Mesenteric fat pad (tissue), 1 donor: ENCODE measurements at places on chromosomes 2 and 18.

DNA sequence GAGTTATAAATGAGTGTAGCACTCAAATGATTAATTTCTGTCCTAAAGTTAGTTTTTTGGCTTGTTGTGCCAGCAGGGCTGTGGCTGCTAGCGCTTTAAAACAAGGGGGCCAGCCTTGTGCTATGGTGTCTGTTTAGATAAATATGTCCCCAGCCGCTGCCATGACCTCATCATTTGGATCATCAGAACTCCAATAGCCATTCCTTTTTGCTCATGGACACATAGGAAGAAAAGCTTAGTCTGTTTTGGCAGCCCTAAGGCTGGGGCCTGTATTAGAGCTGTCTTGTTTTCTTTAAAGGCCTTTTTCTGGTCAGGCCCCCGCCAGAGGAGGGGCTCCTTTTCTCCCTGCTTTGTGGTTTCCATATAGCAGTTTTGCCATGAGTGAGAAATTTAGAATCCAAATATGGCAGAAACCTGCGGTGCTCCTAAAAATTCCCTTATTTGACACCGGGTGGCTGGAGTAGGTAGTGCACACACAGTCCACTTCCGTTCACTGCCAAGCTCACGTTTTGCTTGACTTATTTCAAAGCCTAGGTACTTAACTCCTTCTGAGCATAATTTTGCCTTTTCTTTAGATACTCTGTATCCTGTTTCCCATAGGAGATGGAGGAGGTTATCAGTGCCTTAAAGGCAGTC lies 60.4 kb upstream of the SLC35G4 start:
- no peak for DNase-seq

DNA sequence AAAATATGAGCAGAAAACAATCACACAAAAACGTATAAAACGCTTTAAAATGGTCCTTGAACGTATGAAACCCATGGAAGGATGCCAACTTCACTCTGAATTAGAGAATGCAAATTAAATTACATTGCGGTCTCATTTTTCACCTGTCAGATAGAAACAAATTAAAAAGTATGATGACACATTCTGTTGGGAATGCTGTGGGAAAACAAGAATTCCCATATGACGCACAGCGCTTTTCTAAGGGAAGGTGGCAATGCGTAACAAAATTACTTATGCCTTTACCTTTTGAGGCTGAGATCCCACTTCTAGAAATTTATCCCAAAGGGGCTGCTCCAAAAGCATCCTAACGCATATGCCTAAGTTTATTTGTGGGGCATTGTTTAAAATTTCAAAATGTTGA lies 3.8 kb upstream of the RPS7 start:
- no peak for DNase-seq

DNA sequence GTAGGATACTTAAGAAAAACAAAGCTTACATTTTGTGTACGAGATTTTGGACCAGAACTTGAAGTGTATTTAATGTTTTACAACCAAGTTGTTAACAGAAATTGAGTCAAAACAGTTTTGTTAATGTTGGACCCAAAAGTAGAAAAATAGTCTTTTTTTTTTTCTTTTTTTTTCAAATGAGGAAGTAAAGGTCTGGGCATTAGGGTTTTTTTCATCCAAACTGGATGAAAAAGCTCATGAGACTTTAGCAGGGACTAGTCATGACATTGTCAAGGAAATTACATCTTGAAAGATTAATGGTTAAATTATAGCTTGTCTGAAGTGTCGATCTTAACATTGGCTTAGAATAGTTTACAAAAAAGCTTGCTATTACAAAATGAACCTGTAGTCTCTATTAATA lies 32.3 kb downstream of the CCNT2 start:
- no peak for DNase-seq

GRCh38 chr2:144479659-144480058 lies 40.3 kb downstream of the ZEB2 start:
- DNase-seq = no peak

GRCh38 chr2:30257266-30258214 lies 26.2 kb downstream of the LBH start:
- DNase-seq = peak; percentile 59

DNA sequence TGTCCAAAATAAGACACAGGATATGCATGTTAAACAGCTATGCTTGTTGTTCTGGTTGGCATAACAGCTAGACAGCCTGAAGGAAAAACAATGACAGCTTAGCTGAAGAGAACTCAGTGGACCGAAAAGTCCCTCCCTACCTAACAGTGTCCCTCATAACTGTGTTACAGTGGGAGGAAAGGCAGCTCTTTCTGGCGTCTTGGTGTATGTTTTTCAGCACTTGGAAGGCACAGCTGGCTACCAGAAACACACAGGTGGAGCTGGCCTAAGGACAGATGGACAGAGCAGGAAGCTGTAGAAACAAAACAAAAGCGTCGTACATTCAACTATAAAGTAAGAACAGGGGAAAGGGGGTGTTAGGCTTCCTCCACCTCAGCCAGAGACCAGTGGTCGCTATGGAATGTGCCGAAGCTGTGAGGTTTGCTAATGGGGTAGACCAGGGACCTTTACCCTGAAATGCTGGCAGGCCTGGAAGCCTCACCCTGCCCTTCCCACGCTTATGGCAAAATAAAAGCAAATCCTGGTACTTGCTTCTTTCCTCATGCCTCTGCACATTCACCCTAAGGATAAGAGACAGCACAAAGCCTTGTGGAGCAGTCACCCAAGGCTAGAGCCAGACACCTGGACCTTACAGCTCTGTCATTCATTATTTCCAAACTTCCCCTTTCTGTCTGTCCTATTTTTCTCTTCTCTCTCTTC lies 103.5 kb upstream of the TRIB2 start:
- no peak for DNase-seq

DNA sequence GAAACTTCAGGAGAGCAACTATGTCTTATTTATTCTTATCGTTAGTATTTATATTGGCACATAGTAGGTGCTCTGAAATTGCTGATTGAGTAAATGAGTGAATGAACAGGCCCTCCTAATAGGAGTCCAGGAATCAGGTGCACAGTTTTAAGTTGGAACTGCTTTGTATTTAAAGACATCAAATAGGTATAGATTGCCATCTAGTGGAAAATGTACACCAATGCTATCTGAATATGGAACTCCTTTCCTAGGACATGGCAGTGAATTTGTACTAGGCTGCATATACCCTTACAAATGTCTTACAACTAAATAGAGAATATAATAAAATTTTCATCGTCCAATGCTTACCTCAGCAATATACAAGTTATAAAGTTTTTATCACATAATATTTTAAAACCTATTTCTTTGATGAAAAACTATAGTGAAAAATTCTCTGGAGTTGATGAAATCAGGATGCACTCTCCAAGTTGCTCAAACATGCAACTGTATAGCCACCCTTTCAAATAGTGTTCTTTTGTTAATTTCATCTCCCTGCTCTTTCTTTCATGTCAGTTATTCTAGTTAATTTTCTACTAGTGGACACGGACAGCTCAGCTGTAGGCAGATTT lies 318.9 kb upstream of the SYT4 start:
- DNase-seq = no peak

- DNase-seq = no peak
Observed at GRCh38 chr2:96113367-96113677, 3.0 kb downstream of the ADRA2B start.

- no peak for DNase-seq
Observed at GRCh38 chr2:70141212-70141901, 49.5 kb downstream of the C2orf42 start.

DNA sequence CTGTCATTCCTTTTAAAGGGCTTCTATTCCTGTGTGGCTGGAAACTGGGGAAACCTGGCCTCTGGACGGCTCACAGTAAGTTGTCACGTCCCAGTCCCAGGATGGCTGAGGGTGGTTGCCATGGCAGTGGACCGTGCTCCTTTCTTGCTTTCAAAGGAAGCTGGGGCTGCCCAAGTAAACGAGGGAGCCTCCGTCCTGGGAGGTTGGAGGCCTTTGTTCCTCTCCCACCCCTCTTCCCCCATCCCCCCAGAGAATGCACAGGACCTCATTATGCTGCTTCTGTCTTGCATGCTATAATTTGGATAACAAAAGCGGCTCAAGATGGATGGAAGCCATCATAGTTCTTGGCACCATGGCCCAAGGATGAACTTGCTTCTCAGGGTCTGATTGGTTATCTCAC lies 325.5 kb upstream of the HS6ST1 start:
- DNase-seq = peak; percentile 71

DNA sequence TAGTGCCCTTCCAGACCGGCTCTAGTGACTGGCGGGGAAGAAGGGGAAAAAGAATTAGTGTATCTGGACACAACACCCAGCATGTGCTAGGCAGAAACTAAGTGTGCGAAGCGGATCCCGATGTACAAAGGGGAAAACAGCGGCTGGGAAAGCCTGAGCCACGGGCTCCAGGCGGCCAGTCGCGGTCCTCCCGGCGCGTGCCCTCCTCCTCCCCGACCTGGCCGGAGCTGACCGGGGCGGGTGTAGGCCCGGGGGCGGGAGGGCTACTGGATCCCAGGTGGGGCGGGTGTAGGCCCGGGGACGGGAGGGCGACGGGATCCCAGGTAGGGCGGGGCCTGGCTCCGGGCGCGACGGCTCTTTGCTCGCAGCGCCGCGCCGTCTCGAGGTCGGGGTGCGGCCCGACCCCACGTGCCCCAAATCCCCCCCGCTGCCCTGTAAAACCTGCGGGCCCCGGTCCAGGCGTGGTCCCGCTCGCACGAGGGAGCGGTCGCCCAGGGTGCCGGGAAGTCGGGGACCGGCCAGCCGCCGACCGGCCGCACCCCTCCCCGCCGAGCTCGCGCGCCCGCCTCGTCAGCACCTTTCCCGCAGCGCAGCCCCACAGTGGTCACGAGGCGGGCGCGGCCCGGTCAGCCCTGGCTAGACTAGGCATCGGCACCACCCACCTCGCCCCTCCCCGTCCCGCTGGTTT lies 48.8 kb downstream of the C2orf42 start:
- no peak for DNase-seq

GRCh38 chr2:88176352-88176984 lies 6.3 kb downstream of the THNSL2 start:
- DNase-seq = no peak
